Fibroblast of mammary gland (primary cell): ENCODE measurements at places on chromosomes 3 and 15.

DNA sequence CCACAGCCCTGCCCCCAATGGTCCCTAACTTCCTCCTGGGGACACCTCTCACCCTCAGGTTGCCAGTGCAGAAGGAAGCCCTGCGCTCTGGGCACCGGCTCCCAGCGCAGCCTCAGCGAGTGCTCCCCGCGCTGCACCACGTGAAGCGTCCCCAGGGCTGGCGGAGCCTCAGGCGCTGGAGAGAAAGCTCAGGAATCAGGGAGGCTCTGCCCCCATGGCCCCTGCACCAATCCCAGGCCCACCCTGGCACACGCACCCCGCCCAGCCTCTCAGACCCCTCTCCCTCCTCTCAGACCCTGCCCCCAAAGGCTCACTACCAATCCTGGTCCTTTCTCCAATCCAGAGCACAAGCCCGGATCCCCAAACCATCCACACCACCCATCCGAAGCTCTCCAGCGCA, 6.9 kb downstream of the COL7A1 start:
- DNase-seq: no peak

DNA sequence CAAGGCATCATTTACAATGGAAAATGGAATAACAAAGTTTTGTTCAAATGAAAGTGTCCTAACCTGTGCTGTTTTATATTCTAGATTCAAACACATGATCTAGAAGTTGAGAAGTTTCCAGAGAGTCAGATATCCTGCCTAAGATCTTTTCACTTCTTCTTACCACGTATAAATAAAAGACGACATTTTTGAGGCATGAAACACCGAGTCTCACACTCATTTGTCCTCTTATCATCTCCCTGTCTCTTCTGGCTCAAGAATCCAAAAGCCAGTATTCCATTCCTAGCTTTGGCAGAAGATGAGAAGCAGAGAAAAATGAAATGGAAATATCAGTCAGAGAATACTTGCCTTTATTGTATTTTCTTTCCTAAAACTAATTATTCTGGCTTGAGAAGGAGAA, 738.6 kb upstream of the NR2F2 start:
- DNase-seq: no peak

DNA sequence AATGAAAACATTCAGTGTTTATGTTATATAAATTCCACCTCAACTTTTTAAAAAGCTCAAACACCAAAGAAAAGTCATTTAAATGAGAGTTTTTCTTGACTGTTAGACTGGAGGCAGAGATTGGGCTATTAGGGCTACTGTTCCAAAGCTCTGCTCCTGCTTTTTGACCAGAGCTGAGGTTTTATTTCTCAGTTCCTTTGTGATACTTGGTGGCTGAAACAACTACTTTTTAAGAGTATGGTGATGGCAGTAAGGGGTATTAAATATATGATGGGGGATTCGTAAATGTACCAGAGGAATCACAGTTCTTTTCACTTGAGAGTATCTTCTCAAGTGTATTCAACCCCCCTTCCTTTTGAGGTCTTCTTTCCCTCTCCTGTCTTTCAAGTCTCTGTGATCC, 186.1 kb upstream of the CGNL1 start:
- no peak for DNase-seq

DNA sequence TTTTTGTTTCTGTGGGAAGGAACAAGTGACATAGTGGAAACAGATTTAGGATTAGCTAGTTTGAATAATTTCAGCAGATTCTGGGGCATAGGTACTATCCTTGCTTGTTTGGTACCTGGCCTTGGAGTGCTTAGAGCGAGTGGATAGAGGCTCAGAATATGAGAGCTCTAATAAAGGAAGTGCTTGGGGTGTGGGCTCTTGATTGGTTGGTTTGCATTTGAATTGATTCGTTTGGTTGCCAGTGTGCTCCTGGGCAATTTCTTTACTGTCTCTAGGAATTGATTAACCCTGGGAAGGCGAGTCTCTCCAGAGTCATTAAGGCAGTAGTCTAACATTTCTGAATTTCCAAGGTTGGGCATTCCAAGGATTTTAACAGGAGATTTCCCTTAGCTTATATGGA, 98.0 kb downstream of the DTWD1 start:
- DNase-seq: no peak

DNA sequence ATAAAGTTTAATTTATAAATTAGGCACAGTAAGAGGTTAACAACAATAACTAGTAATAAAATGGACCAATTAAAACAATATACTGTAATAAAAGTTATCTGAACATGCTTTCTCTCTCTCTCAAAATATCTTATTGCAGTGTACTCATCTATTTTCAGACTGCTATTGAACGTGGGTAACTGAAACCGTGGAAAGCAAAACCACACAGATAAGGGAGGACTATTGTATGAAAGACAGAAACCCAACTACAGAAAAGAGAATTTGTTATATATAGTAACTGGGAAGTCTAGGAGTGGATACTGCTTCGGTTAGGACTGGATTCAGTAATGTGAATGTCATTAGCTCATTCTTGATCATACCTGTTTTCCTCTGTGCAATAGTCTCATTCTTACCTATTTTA, 119.3 kb upstream of the DAZL start:
- no peak for DNase-seq

DNA sequence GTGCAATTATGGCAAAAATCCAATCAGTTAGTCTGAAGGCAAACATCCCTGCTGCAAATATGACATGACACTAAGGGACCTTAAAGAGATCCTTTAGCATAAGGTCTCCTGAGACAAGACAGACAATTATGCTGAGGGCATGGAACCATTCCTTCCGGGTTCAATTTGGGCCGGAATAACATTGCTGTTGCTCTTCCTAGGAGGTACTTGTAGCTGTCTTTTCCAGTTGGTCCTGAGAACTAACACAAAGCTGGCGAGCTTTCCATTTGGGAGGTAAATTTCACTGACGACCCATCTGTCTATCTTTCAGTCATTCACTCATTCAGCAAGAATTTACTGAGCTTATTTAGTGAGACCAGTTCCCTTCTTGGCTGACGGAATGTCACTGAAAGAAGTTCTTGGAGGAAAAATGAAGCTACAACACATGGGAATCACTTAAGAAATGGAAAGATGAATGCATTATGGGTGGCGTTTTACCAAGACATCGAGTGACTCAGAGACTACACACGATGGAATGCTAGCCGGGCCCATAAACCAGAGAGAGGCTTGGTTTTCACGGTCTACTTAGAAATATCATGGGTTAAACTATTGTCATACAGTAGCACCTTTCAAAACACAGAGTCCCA, 215.5 kb downstream of the PDZRN3 start:
- DNase-seq: peak; percentile 89

- DNase-seq: no peak
Measured at GRCh38 chr3:51988286-51989146, 5.2 kb downstream of the ACY1 start.

- DNase-seq: no peak
Measured at GRCh38 chr3:190210608-190211007, 89.9 kb upstream of the P3H2 start.

- DNase-seq: no peak
Measured at GRCh38 chr3:142168514-142168913, 19.2 kb upstream of the TFDP2 start.

GRCh38 chr15:31502541-31503229, 176.1 kb downstream of the KLF13 start:
- DNase-seq: no peak

GRCh38 chr15:29934251-29934650, 112.0 kb upstream of the TJP1 start:
- peak; percentile 86 for DNase-seq

GRCh38 chr3:114151091-114151490, 27.8 kb downstream of the DRD3 start:
- no peak for DNase-seq
